ENCODE measurements at places on chromosomes 6 and 20.
A peak's percentile ranks its signal among the peaks of the same experiment; 100 is the strongest.

DNA sequence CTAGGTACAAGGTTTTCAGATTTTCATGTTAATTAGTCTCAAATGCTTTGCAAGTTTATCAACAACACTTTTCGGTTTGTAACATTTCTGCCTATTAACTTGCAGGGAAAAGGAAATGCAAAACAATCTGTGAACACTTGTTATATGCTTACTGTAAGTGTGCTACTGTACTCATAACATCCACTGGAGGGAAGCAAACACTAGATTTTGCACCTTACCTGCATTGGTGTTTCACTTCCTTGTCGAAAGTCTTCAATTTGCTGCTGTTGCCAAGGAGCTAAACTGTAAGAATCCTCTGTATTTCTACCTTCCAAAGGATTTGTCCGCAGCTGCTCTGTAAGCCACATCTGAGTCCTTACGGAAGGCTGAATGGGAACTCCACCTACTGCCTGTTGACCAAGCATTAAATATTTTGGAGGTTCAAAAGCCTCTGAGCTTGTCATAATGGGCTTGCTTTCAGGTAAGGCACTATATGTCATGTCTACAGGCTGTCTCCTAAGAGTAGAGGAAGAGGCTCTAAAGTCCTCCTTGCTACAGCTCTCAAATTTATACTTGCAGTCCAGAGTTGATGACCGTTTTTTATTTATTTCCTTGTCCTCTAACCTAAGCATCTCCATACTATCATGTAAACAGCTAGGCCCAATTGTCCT lies 17.3 kb downstream of the PLN start:
- no peak for DNase-seq

- no peak for DNase-seq
Measured at GRCh38 chr6:44851176-44851575, 463.7 kb downstream of the CDC5L start.

GRCh38 chr20:63254606-63255384 lies 532 bp upstream of the NKAIN4 start:
- no peak for DNase-seq

DNA sequence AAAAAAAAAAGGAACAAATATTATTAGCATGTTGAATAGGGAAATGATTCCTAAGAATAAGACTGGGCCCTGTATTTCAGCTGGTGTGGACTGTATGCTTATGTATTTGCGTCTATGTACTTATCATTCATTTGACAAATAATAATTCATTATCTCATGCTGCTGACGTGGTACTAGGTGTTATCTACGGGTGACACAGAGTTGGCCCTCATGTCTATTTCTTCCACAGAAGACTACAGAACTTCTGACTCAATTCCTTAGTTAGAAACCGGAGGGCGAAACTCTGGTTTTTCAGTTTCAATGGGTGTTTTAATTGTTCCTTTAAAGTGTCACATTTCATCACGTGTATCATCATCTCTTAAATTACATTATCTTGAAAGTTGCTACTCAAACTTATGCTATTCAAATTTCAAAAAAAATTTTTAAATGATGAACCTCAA lies 305.9 kb downstream of the CLIC5 start:
- no peak for DNase-seq

GRCh38 chr20:58800134-58800871 lies 50.4 kb downstream of the GNAS-AS1 start:
- DNase-seq, result no peak

DNA sequence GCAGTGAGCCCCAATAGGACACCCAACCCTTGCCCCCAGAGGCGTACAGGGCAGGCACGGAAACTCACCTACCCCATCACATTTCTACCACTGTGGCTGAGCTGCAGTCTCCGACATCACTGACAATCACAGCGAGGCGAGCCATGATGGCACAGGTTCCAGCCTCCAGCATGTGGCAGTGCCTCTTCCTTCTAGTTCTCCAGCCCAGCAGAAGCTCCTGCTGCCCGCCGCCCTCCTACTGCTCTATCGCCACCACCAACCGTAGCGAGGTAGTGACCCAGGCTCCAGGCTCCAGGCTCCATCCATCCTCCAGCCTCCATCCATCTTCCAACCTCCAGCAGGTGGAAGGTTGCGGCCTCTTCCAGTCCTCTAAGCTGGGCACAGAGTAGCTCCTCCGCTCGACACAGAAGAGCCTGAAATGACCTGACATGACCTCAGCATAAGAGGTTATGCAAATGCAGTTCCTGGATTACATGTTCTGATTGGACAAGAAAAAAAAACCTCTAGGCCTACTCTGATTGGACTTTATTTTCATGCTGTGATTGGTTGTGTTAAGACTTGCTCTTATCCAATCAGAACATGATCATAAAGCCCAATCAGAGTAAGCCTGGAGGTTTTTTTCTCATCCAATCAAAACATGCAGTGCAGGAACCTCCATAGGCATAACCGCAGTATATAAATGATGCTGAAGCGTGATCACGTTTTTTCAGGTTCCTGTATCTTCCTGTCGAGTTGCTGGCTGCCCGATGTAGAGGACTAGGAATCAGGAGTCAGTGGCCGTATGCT lies 438.9 kb upstream of the ZNF337 start:
- DNase-seq, result no peak

- DNase-seq, result no peak
Measured at GRCh38 chr6:46370622-46371021, 120.6 kb downstream of the RCAN2 start.

DNA sequence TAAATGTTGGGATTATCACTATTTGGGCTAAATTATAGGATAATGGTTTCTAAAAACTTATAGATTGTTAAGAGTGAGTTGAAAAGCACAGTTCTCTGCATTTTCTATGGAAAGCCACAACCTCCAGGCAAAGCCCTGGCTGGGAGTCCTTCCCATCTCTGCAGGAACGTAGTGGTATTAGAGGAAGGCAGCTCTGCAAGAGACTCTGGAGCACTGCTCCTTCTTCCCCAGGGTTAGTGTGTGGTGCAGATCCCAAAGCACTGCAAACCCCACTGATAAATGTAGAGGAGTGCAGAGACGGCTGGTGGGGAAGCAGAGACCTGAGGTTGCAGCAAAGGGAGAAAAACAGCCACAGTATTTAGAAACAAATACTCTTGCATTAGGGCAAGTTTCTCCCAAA lies 225.3 kb downstream of the TINAG start:
- no peak for DNase-seq

DNA sequence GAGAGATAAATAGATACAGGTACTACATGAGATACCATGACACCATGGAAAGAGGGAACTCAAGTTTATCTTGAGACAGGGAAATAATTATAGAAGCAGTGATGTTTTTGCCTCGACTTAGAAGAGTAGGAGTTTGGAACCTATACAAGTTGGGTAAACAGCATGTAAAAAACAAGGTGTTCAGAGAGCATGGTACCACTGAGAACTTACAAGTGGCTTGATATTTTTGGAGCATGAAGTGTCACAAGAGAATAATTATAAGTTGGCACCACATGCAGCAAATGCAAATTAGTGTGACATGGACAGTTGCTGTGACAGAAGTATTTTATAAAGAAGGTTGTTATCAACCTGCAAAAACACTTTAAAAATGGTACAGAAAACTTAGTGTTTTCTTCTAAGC lies 47.1 kb upstream of the SCAF8 start:
- no peak for DNase-seq

DNA sequence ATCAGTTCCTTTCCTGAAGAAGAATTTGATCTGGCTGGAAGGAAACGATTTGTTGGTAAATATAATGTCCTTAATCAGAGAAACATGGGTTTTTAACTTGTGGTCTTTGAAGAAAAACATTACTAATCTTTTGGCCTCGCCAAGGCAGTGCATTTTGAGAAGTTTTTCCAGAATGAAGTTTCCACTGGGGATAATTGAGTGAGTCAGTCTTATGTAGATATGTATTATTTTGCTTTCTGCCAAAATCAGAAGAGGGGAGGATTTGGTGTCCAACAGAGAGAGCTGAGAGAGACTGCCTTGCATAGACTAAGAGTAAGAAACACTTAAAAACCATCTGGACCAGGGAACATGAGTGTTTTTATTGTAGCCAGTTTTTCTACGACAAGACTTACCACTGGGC lies 79.9 kb downstream of the FNDC1 start:
- no peak for DNase-seq

DNA sequence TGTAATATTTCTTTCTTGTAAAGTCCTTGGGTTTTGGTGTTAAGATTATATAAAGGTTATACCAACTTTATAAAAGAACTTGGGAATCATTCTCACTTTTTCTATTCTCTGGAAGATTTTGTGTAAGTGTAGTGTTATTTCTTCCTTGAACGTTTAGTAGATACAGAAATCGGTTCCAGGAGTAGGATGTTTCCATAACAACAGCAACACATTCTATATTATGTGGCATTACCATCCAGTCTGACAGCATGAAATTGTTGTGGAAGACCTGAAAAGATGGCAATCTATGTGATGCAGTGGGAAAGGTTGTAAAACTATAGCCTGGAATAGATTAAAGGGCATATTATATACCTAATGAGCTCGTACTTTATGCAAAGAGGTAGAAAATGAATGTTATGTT lies 13.8 kb downstream of the ECT2L start:
- DNase-seq, result no peak

GRCh38 chr20:50516180-50516934 lies 6.2 kb downstream of the PTPN1 start:
- no peak for DNase-seq

- peak; percentile 70 for DNase-seq
Measured at GRCh38 chr6:6547110-6547879, 41.2 kb upstream of the LY86 start.

- DNase-seq, result no peak
Measured at GRCh38 chr20:53567379-53567917, 26.2 kb downstream of the ZNF217 start.

DNA sequence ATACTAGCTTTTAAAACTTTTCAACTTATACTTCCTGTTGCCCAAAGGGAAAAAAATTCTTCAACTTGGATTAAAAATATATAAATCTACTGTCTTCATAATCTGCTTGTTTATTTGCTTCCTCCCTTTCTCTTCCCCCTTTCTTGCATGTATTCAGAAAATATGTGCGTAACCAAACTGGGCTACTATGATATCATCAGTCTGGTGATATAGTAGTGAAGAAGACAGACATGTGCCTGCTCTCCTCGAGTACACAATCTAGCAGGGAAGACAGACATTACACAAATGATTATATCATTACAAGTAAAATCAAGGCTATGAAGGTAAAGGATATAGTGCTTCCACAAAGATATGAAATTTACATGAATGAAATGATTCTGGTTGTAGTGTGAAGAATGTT lies 31.0 kb downstream of the IBTK start:
- DNase-seq, result no peak

GRCh38 chr6:138493413-138493812 lies 5.9 kb downstream of the NHSL1 start:
- DNase-seq, result no peak

- DNase-seq, result no peak
Measured at GRCh38 chr6:9983168-9983567, 431.7 kb downstream of the TFAP2A start.

DNA sequence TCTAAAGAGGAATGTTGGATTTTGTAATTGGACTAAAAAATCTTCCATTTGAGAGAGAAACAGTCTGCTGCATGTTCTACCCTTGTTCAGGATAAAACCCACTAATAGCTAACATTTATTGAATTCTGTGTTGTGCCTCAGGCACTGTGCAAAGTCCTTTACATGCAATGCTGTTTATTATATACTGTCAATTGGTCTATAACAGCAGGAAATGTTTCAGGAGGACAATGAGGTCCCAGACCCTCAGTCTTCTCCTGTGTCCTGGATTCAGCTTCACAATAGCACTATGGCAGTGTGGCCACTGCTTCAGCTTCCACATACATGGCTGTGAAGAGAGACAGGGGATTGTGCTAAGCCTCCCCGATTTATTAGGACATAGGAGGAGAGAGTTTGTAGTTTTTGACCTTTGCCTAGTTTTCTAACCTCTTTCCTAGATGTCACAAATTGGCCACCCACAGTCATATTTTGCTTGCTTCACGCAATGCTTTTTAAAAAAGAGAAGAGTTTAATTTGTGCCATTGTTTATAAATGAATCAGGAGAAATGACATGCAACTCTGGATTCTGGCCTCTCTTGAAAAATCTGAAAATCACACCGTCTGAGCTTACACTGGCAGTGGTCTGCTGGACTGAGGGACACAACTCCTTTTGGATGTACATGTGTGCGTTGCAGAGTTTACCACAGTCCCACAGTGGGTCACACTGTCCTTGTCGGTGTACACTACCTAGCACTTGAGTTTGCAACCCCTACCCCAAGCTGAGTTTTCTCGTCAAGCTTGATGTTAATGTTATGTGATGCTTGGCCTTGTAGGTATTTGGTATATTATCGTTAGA lies 11.3 kb downstream of the PTPN1 start:
- no peak for DNase-seq

DNA sequence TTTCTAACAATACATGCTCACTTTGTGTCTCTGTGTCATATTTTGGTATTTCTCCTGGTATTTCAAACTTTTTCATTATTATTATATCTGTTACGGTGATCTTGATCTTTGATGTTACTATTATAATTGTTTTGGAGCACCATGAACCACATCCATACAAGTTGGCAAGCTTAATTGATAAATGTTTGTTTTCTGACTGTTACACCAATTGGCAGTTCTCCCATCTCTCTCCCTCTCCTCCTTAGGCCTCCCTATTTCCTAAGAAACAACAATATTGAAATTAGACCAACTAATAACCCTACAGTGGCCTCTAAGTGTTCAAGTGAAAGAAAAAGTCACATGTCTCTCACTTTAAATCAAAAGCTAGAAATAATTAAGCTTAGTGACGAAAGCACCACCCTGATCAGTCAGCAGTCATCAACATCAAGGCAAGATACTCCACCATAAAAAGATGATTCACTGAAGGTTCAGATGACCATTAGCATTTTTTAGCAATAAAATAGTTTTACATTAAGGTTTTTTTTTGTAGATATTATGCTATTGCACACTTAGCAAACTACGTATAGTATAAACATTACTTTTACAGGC lies 61.5 kb downstream of the IBTK start:
- DNase-seq, result no peak

DNA sequence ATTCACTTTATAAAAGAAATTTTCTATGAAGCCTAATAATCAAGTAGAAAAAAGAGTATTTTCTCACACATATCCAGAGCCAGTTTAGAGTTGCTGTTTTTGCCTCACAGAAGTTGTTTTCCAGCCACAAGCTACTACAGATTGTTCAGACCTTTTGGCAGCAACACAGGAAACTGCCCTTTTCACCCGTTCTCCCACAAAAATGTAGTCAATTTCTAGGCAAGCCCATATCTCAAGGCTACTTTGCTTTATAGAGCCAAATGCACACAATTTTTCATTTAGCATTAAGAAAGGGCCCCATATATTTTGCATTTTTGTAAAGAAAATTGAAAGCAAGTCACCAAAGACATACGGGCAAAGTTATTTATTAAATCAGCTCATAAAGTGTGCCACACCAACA lies 49.5 kb downstream of the EPB41L2 start:
- DNase-seq, result no peak

- no peak for DNase-seq
Measured at GRCh38 chr20:57097245-57097915, 169.1 kb downstream of the BMP7 start.

DNA sequence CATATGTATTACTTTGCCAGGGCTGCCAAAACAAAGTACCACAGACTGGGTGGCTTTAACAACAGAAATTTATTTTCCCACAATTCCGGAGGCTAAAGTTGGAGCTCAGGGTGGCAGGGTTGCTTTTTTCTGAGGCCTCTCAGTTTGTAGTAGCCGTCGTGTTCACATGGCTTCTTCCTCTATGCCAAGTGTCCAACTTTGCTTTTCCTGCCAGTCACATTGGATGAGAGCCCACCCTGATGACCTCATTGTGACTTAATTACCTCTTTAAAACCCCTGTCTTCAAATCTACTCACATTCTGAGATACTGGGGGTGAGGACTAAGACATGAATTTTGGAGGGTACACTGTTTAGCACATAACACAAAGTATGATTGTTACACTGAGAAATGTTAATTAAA lies 9.9 kb upstream of the ECT2L start:
- DNase-seq, result no peak

- DNase-seq, result no peak
Measured at GRCh38 chr6:1832844-1833787, 223.4 kb downstream of the FOXC1 start.
